ENCODE measurements at places on chromosomes 16 and 17. TPM values are rescaled to one million over a fixed set of nuclear protein-coding genes. Genes with fewer than 3 reads are reported as not detected.

SLC52A1 gene
- polyA plus RNA-seq = 0.23 TPM

CRHR1 gene
- polyA plus RNA-seq = not detected

CDRT15L2 gene
- not detected for polyA plus RNA-seq

ZNF423 gene
- polyA plus RNA-seq = 0.22 TPM

CEMP1 gene
- not detected for polyA plus RNA-seq

NOTUM gene
- 0.06 TPM for polyA plus RNA-seq

DCTPP1 gene
- polyA plus RNA-seq = 33.9 TPM

ZNF469 gene
- 1.2 TPM for polyA plus RNA-seq

ENPP7 gene
- polyA plus RNA-seq = not detected

MT1A gene
- 0.82 TPM for polyA plus RNA-seq

NACA2 gene
- 0.15 TPM for polyA plus RNA-seq

COL1A1 gene
- polyA plus RNA-seq = 2,161 TPM

CRISPLD2 gene
- 109 TPM for polyA plus RNA-seq

ALG1 gene
- 63.1 TPM for polyA plus RNA-seq

CD300C gene
- 0.05 TPM for polyA plus RNA-seq

CDH11 gene
- 498 TPM for polyA plus RNA-seq

TPSAB1 gene
- not detected for polyA plus RNA-seq

NT5M gene
- 1.2 TPM for polyA plus RNA-seq

SERPINF2 gene
- 0.02 TPM for polyA plus RNA-seq

ACBD4 gene
- 5.4 TPM for polyA plus RNA-seq

MINK1 gene
- 32.6 TPM for polyA plus RNA-seq

ABCC11 gene
- 0.06 TPM for polyA plus RNA-seq

OMG gene
- polyA plus RNA-seq = 0.21 TPM

TNK1 gene
- polyA plus RNA-seq = 2.2 TPM

SETD6 gene
- 8.2 TPM for polyA plus RNA-seq

CD79B gene
- polyA plus RNA-seq = 0.36 TPM

CCL8 gene
- 0.11 TPM for polyA plus RNA-seq

CFAP97D1 gene
- not detected for polyA plus RNA-seq

TPSB2 gene
- polyA plus RNA-seq = not detected

NSMCE1 gene
- polyA plus RNA-seq = 31.7 TPM

EPOP gene
- polyA plus RNA-seq = 0.52 TPM

CA5A gene
- not detected for polyA plus RNA-seq

ST6GALNAC1 gene
- not detected for polyA plus RNA-seq

UTP18 gene
- polyA plus RNA-seq = 6.8 TPM

GGT6 gene
- not detected for polyA plus RNA-seq

PIGL gene
- 15.7 TPM for polyA plus RNA-seq

HBA2 gene
- polyA plus RNA-seq = 0.17 TPM

MPP2 gene
- 3.1 TPM for polyA plus RNA-seq

IL21R gene
- polyA plus RNA-seq = 0.58 TPM

ATAD5 gene
- polyA plus RNA-seq = 0.77 TPM

Measured in BJ (cell line).